ENCODE measurements at places on chromosomes 12 and 14. TPM values are rescaled to one million over a fixed set of nuclear protein-coding genes. Genes with fewer than 3 reads are reported as not detected.
A peak's percentile ranks its signal among the peaks of the same experiment; 100 is the strongest.

DNA sequence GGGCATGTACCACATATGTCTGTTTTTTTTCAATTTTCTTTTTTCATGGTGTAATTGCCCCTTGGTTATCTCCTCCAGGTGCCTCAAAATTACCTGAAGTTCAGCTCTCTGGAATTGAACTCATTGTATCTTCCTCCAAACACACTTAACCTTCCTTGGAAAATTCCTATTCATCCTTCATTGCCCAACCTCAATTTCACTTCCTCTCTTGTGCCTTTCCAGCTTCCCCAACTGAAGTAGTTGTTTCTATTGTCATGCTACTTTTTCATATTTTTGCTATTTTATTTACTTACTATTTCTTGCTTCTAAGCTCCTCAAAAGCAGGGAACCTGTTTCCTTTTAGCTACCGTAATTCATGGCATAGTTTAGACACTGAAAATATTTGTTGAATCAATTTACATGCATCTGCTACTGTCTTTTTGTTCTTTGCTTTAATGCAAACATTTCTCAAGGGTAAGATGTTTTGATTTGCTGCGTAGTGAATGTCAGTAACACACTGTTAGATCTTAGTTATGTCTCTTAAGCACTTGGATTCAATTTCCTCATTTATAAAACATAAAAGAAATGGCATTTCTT, 37.0 kb upstream of the STXBP6 start:
- DNase-seq = no peak

GRCh38 chr14:90308561-90308960, 23.2 kb downstream of the NRDE2 start:
- no peak for DNase-seq

Gene STXBP6
- 9.8 TPM for polyA plus RNA-seq

DNA sequence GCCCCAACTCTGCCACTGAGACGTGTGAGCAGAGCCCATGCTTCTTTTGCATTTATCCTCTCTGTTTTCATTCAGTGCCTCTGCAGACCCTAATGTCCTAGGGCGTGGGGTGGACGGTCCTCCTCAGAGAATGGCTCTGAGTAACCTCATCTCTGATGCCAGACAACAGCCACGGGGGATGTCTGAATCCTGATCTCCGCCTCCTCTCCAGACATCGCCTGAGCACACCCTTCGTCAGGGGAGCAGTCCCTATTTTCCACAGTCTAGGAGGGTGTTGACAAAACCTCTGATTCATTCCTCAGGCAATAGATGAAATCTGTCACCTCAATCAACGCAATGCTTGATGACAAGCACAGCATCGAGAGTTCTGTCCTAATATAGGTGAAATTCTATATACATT, 109.2 kb upstream of the DYRK2 start:
- DNase-seq = no peak

DNA sequence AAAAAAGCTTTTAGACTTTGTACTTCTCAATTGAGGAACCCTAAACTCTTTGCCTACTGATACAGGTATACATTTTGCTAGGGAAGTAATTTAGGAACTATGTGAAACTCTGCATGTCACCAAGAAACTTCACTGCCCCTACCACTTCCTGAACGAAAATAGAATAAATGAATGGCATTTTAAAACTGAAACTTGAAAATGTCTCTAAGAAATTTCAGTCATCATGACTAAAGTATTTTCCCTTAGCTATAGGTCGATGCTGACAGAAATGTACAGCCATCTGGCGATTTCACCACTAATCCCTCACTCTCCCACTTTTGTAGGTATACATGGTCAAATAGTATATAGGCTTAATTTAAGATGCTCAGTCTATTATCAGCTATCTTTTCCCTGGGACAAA, 194.9 kb upstream of the SYT10 start:
- DNase-seq = no peak

DNA sequence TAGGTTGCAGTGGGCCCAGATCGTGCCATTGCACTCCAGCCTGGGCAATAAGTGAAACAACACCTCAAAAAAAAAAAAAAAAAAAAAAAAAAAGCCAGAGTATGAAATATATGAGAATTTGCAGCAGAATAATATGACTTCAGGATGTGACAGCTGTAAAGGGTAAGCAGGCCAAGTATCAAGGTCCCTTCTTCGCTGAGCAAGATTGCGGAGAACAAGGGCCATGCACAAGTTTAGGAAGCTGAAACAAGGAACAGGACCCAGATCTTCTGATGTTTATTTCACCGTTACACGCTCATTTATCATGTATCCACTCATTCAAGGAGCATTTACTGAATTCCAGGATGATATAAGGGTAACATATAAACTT, 659 bp upstream of the FOXJ2 start:
- no peak for DNase-seq

- DNase-seq = no peak
These were observed 577.7 kb downstream of the SLC16A7 start for GRCh38 chr12:60173224-60174170.

DNA sequence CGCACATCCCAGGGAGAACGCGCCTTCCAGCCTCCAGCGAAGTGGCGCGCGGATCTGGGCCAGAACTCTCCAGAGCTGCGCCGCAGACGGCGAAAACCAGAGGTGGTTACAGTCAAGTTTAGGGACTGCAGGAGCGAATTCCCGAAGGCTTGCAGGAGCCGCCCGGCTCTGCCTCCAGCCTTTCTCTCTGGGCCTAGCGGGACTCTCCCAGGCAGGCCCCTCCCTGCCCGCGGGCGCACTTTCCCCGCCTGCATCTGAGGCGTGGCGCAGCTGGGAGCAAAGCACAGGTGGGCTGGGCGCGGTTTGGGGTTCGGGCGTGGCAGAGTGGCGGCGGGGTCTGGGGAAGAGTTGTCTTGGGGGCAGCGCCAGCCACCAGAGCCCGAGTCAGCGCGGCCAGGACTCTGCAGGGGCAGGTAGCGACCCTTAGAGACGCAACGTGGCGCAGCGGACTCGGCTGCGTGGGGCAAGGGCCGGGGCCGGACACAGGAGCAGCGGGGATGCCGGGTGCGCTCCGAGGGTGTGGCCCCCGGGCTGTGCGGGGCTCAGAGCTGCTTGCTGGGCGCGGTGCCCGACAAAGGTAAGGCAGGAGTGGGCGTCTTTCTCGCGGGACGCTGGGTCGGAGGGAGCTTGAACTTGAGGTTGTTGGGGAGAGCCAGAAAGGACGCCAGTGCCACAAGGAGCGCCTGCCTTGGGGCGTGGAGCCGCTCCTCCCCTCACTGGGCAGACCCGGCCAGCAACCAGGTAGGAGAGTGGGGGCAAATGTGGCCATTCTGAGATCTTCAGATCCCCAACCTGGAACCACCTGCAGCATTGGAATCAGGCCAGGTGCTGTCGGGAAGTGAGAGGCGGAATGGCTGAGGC, 1126.0 kb downstream of the AACS start:
- DNase-seq = peak; percentile 4

- DNase-seq = peak; percentile 21
These were observed 184.6 kb downstream of the SLC6A15 start for GRCh38 chr12:84727961-84728360.

GRCh38 chr14:85088192-85088591, 441.8 kb upstream of the FLRT2 start:
- no peak for DNase-seq

Gene SVOP
- 0.10 TPM for polyA plus RNA-seq

DNA sequence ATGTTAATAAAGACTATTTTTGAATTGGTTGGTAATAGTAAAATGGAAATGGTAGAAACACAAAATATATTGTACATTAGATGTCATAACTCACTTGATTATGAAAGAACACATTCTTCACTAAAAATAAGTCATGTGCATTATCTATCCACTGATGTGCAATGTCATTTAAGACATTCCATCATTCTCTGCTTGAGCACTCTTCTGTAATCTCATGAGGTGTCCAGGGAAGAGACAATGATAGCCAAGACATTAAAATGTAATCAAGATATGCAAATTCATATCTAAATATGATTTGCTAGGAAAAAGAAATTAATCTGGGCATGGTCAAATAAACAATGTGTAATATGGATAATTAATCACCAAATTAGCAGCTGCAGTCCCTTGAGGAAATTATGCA, 422.5 kb downstream of the BTG1 start:
- no peak for DNase-seq

Gene KCNJ8
- polyA plus RNA-seq = 19.0 TPM

Gene CD27
- 1.2 TPM for polyA plus RNA-seq

Gene UNG
- polyA plus RNA-seq = 71.0 TPM

DNA sequence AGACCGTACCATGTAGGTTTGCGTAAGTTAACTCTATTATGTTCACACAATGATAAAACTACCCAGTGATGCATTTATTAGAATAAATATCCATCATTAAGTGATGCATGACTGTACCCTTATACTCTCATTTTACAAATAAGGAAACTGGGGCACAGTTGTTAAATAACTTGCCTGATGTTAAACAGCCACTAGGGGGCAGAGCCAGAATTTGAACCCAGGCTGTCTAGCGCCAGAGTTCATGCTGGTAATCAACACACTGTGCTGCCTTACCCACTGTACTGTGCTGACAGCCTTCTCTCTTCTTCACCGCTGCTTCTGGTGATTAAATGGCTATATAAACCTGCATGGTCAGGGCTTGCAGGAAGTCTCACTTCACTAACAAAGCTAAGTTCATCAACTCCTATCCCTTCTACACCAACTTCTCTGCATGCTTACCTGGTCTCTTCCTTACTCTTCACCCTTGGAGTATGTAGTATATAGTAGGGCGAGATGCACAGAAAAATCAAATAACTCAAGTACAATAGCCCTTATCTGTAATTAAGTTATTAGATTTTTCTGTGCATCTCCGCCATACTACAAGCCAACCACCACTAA, 43.6 kb upstream of the APPL2 start:
- DNase-seq = peak; percentile 19

- no peak for DNase-seq
These were observed 28.7 kb downstream of the ARID4A start for GRCh38 chr14:58327019-58327418.

GRCh38 chr12:53677800-53678148, 1.9 kb upstream of the ATP5MC2 start:
- peak; percentile 30 for DNase-seq

- DNase-seq = no peak
These were observed 7.7 kb downstream of the ZNF605 start for GRCh38 chr12:132948146-132949066.

DNA sequence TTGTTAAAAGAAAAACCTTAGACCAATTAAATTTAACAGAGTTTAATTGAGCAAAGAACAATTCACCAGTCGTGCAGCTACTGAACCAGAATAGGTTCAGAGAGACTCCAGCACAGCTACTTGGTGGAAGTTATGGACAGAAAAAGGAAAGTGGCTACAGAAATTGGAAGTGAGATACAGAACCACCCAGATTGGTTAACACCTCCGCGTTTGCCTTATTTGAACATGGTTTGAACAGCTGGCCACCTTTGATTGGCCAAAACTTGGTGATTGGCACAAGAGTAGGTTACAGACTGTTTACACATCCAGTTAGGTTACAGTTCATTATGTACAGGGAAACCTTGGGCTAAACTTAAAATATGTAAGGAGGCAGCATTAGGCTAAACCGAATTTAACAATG, 54.9 kb downstream of the SRGAP1 start:
- no peak for DNase-seq

DNA sequence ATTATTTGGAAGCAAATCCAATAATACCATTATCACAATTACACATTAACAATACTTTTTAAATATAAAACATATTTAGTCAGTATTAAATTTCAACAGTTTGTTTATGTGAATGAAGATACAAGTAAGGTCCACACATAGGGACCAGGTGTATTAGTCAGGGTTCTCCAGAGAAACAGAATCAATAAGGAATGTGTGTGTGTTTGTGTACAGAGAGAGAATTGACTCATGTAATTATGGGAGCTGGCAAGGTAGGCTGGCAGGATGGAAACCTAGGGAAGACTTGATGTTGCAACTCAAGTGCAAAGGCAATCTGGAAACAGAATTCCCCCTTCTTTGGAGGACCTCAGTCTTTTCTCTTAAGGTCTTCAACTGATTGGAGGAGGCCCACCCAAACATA, 123.2 kb upstream of the OTX2 start:
- DNase-seq = no peak

GRCh38 chr14:77311217-77311616, 9.5 kb downstream of the POMT2 start:
- DNase-seq = no peak

Gene NXPH4
- 4.2 TPM for polyA plus RNA-seq

Gene A2ML1
- 0.78 TPM for polyA plus RNA-seq

DNA sequence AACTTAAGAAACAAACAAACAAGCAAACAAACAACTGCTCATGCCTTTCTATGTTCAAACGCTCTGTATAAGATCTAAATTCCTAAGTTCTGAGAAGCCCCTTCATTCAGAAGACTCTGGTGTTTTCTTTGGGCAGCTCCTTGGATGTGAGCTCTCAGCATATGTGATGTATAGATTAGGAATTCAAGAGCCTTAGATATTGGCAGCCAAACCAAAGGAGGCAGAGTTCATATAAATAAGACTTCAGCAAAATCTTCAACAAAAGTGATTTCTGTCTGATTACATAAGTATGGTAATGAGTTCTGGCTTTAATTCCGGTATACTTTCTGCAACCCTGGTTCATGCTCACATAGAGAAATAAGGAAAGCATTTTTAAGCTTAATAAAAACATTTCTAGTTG, 145.6 kb downstream of the DYRK2 start:
- no peak for DNase-seq

GRCh38 chr12:89544681-89545184, 18.9 kb upstream of the POC1B start:
- DNase-seq = peak; percentile 57

Gene KRT71
- not detected for polyA plus RNA-seq

DNA sequence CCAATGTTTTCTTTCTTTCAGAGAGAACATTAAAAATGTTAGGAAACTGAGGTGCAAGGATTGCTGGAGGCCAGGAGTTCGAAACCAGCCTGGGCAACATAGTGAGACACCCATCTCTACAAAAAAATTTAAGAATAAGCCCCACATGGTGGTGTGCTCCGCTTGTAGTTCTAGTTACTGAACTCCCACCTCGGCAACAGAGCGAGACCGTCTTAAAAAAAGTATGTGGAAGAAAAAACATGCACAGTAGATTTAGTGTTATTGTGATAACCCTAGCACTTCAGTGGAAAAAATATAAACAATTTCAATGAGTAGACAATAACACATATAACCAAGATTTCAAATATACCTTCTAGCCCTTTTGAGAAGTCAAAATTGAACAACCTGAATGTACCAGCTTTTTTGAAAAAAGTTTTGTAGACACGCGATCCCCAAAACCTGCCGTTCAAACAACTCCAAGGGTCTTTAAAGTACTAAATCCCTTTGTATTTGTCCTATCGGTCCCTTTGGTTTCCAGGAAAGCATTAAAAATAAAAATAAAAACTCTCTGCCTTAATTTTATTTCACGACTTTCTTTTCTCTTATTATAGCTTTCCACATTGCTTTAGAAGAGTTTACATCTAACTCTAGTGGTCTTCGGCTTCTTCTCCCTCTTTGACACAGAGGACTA, 1.0 kb upstream of the ANO6 start:
- peak; percentile 38 for DNase-seq

DNA sequence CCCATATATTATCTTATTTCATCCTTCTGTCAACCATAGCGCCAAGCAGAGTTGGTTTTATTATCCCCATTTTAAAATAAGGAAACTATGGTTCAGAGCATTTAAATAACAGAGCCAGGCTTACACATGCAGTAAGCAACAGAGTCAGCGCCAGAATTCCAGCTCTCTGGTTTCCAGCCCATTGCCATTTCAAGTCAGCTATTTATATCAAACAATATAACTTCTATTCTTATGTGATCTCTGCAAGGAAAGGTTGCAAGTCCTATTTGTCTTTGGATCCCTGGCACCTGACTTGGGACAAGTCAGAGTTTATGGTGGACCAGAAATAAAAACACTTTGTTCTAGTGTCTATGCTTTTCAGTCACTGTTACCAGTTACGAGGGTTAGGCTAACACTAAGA, 174.1 kb upstream of the EEA1 start:
- DNase-seq = no peak

Data from left kidney (tissue), 8 donors.